Cerebellar nuclear complex (tissue), 1 donor: ENCODE measurements at places on chromosomes 3 and 15.

GRCh38 chr3:117912352-117912751 is 1122.3 kb downstream of the IGSF11 start:
- DNase-seq, result no peak

DNA sequence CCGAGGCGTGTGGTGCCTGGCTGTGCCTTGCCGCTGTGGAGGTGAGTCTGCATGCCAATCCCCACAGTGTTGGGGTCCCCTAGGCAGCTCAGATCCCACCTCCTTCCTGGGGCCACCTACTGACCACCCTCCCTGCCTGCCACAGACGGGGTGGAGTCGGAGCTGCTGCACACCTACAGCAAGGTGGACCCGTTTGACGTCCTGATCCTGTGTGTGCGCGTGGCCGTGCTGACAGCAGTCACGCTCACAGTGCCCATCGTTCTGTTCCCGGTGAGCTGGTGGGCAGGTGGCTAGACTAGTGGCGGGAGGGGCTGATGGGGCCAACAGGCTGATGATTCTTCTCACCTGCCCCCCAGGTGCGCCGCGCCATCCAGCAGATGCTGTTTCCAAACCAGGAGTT is 13.4 kb downstream of the SLC38A3 start:
- no peak for DNase-seq

GRCh38 chr15:37101980-37102304 is 1.6 kb upstream of the MEIS2 start:
- DNase-seq, result no peak

GRCh38 chr3:46898321-46899150 is 21.0 kb downstream of the PTH1R start:
- DNase-seq, result no peak

DNA sequence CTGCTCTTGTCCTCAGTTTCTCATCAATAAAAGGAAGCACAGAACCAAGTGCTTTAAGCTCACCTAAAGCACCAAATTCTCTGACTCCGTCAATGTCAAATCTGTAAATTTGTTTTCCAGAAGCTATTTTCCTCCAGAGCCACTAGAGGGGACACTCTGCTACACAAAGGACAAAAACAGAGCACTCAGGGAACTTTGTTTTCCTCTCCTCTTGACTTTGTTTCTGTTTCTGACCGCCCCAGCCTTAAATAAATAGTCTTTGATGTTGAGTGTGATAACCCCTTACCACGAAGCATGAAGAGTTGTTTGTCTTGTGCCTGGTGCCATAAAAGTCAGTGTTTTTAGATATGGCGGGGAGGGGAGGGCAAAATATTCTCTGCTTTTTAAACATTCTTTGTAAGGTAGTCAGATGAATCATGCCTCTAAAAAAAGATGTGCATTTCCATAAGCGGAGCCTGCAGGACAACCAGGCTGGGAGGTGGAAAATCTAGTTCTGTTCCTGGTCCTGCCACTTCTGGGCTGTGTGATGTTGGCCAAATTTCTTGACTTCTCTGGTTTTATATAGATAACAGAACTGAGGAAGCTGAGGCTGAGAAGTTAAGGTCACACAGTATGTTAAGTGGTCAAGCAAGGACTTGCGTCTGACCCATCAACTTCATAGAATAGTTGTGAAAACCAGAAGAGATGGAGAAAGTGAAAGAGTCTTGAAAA is 7.3 kb upstream of the ZBTB38 start:
- DNase-seq, result no peak

DNA sequence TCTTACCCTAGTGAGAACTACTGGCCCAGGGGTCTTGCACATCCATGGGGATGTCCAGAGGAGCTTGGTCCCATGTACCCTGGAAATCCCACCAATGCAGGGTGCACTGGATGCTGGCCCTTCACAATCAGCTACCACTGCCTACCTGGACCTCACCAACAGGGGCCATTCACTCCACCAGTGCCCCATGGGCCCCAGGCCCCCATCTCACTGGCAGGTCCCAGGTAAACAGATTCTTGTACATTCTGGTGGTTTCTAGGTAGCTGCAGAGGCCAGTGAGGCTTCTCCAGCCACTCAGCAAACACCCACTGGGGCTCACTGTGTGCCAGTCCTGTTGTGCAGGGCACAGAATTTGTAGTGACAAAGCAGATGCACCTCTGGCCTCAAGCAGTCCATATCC is 24.9 kb downstream of the RAB6B start:
- DNase-seq, result no peak

- DNase-seq, result no peak
Observed at GRCh38 chr15:32991619-32992111, 202.8 kb downstream of the FMN1 start.

GRCh38 chr3:134376786-134377426 is 2.7 kb upstream of the AMOTL2 start:
- DNase-seq, result no peak

DNA sequence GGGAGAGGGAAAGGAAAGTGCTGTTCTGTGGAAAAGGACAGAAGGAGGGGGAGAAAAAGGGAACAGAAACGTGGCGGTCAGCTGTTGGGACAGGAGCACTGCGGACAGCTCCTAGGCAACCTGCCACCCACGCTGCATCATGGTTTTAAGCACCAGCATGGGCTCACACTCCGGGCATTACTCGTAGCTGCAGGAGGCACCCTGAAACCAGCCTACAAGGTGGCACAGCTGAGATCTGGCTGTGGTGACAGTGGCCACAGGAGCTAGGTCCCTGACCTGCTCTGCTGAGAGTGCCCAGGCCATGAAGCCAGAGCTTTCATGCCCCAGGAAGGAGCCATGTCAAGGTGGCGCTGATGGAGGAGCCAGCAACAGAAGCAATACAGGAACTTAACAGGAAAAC is 161.4 kb upstream of the ST8SIA2 start:
- DNase-seq, result no peak

DNA sequence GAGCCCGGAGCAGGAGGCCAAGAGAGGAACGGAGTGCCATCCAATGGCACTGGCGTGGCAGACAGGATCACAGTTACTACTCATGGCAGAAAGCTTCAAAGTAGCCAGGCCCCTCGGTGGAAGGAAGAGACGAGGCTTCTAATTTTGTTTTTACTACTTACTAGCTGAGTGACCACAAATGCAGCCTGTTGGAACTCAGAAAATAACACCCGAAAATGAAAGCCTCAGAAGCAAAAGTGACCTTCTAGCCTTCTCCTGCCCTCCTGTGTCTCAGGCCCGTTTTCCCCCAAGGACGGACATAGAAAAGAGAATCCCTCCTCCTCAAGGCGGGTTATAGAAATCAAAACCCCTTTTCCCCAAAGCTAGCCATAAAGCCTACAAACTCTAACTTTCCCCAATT is 9.9 kb upstream of the STRA6 start:
- DNase-seq, result no peak

- no peak for DNase-seq
Observed at GRCh38 chr15:48940508-48940907, 23.2 kb downstream of the SHC4 start.

DNA sequence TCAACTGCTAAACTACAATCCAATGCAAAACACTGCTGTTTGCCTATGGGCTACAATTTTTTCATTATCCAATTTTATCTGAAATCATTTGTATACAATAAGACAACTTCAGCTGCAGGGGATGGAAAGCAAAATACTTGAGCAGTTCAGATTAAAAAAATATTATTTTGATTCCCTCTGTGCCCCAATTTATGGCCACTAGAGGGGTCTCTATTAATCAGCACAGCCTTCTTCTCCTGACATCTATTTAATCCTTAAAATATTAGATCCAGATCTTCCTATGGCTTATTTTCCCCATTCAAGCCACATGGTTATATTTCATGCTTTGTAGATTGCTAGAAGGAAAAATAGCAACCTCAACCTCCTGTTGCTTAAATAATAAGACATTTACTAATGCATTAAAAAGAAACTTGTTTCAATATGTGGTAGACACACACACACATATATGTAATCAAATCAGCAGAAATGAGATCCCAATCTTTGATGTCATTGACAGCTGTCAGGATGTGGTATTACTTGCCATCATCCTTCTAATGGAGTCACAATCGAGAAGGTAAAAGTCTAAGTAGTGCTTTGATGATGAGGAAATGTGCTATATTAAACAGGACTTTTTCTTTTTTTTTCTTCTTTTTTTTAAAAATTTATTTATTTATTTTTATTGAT is 104.2 kb downstream of the P2RY1 start:
- no peak for DNase-seq

DNA sequence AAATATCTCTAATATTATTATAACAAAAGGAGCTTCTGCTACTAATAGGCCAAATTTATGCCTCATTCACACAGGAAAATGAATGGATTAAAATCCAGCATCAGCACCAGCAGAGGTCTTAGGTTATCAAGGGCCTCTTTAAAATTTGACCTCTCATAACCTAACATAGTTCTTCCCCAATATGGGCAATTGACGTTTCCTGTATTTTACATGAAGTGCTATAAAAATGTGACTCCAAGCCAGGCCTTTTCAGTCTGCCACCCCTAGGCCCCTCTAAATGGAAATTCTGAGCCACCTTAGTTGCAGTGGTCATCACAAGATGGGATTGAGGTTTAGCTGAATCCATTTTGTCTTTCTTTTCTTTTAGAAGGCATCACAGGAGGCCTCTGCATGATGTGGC is 70.1 kb downstream of the CASR start:
- DNase-seq, result no peak

DNA sequence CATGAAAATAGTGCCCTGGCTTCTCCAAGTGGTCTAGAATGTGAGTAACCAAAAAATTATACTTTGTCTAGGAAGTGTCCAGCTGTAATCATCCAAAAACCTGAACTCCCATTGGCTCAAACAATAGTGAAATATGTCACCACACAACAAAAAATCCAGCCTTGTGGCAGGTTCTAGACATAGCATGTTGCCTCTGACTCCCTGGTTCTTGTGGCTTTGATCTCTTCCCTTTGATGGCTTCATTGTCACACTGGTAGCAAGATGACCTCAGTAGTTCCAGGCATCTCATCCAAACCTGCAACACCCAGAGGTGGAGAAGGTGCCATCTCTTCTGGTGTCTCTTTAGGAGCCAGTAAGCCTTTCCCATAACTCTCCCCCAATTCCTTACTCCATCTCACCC is 74.7 kb downstream of the CMSS1 start:
- DNase-seq, result no peak

DNA sequence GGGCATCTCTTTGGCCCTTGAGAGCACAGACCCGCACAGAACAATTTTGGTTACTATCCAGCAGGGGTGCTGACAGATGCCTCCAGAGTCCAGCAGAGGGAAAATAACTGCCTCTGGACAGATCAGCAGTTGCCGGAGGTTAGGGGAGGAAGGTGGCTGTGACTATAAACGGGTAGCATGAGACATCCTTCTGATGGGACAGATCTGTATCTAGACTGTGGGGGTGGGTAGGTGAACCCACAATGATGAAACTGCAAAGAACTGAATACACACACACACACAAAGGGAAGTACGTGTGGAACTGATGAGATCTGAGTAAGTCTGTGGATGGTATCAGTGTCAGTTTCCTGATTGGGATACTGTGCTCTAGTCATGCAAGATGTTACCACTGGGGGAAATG is 21.2 kb downstream of the ADAMTS7 start:
- no peak for DNase-seq

DNA sequence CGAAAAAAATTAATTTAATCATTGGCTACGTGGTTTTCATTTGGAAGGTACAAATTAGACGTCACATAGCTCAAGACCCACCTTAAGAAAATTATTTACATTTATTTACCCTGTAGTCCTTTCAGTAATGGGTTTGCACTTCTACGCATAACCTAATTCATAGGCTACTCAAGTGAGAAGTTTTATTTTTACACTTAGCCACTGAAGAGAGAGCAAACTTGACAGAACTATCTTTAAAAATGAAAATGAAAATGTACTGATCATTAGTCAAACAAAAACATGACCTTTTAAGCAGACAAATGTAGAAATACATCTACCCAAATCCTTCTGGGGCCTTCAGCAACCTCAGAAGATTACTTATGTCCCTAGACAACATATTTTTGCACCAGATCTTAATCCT is 269.4 kb upstream of the TTC14 start:
- DNase-seq, result no peak

DNA sequence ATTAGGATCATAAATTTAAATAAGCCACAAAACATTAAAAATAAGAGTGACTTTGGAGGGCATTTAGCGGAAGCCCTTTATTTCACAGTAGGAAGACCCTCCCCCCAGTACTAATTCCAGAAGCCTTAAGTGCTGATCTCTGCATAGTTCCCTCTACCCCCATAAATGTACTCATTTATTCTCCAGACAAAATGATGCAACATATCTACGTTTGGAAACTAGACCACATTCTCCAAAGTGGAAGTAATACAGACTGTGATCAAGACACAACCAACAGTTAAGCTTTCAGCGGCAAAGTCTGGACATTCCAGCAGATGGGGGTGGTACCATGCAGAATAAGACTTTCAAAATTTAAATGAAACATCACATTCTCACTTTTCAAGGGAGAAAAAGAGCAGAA is 44.8 kb upstream of the RPS17 start:
- DNase-seq, result no peak

- DNase-seq, result no peak
Observed at GRCh38 chr3:25046911-25047771, 380.9 kb upstream of the RARB start.

DNA sequence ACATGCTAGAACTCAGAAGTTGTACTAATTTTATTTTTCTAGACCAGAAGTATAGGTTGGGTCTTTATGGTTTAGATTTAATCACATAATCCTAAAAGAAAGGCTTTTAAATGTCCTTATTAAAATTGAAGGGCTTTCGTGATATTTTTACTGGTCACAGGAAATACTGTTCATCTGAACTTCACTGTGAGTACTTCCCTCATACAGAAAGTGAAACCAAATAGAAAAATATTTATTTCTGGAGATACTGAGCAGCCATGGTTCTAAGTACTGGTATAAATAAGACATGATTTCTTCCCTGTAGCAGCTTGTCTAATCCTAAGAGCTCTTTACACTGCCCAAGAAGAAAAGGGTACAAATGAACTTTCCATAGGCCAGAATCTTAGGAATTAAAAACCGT is 2.0 kb downstream of the SNRK start:
- DNase-seq, result no peak

- DNase-seq, result no peak
Observed at GRCh38 chr3:193922034-193922774, 213.7 kb upstream of the HES1 start.

DNA sequence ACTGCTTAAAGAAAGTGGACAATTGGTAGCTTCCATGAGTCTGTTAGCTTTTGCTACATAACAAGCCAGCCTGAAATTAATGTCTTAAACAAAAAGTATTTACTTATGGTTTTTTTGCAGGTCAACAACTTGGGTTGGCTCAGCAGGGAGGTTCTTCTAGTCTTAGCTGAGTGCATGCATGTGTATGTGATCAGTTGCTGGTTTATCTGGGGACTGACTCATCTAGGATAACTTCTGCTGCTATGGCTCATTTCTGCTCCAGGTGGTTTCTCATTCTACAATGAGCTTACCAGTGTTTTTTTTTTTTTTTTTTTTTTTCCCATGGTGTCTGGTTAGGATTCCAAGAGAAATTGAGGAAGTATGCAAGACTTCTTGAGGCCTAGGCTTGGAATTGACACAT is 244.7 kb downstream of the NSUN3 start:
- DNase-seq, result no peak

- no peak for DNase-seq
Observed at GRCh38 chr3:55169608-55170072, 241.8 kb upstream of the LRTM1 start.

GRCh38 chr15:91706322-91707032 is 147.0 kb upstream of the SLCO3A1 start:
- no peak for DNase-seq

- DNase-seq, result no peak
Observed at GRCh38 chr3:72060447-72061034, 275.6 kb upstream of the PROK2 start.
